Aorta (tissue), 5 donors: ENCODE measurements at places on chromosomes 11 and 22.

DNA sequence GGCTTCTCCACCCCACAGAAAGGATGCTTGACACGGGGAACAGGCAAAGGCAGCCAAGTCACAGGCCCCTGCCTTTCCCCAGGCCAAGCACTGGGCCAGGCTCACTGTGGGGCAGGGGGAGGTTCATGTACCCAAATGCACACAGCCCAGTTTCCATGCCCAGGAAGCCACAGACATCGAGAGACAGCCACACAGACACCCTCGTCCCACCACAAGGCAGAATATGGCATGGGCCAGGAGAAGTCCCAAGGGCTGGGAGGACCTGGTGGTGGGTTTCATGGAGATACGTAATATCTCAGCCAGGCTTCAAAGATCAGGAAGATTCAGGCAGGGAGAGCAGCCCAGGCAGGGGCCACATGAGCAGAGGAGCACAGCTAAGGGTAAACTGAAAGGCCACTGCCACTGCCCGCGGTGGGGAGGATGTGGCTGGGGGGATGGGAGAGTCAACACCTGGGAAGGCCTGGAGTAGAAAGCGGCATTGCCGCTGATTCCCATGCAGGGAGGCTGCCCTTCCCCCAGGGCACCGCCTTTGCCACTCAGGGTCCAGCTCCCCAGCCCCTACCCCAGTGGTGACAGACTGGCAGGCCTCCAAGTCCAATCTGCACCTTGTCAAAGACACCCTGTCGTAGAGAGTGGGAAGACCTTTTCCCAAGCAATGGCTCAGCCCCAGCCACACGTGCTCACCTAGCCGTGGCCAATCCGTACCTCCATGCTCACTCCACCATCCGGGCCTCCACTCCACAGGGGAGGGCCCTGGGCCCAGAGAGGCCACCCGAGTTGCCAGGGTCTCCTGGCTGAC, 2.4 kb upstream of the MFNG start:
- DNase-seq: no peak

GRCh38 chr11:73398132-73398526, 21.9 kb downstream of the RELT start:
- DNase-seq: peak; percentile 53

DNA sequence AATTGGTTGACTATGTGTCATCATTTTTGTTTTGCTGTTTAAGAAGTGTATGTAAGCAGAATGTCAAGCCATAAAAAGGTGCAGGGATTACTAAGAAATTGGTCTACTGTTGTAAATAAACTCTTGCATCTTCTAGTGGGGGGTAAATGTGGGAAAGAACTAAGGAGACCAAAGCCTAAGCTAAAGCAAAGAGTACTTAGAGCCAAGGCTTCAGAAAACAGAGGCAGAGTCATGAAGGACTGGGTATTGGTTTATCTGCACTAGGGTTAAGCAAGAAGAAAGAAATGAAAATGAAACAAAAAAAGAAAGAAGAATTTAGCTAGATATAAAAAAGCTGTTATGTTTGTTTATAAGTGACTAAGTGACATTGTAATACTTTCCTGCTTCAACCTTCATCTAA, 628.1 kb downstream of the METTL15 start:
- no peak for DNase-seq

DNA sequence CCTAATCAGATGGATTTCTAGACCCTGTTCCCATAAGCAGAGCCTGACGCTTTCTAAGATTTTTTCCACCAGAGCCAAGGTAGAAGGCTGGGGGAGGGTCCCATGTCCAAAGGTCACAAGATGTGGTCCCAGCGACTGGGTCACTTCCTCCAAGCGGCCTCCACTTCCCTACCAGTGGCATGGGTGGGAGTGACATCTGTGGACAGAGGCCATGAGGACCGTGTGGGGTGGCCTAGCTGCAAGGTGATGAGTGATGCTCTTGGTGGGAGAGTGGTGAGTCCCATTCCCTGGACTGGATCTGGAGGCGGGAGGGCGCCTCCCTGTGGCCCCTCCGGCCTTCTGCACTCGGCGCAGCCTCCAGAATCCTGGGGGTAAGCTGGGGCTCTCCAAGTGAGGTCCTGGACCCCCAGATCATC, 32.4 kb upstream of the PRR5 start:
- peak; percentile 48 for DNase-seq

DNA sequence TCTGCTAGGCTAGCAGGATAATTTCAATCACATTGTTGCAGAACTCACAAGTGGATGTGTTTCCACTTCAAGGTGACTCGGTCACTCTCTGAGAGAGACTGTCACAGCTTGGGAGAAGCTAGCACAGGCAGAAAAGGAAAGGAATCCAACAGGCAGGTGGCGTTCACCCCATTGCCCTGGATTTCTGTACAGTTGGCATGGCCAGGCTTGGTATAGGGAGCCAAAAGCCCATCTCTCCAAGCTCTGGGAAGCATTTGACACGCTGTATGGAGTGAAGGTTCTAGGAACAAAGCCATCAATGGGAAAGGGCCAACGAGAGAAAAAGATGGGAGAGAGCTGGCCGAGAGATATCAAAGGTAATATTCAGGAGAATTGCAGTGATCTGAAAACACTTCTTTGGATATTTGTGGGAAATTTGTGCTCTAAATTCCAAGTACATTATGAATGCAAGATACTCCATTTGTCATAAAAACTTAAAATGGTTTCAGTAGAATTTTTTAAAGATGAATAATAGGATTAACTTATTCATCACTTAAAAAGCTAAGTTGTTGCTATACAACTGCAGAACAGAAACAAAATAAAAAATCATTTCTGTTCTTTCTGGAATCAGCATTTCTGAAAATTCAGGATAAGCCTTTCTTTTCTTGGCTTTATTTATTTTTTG, 223.5 kb upstream of the NTM start:
- no peak for DNase-seq

- DNase-seq: no peak
Measured at GRCh38 chr11:111367411-111368284, 11.4 kb downstream of the POU2AF1 start.

- no peak for DNase-seq
Measured at GRCh38 chr11:44571871-44572270, 6.4 kb downstream of the CD82 start.

DNA sequence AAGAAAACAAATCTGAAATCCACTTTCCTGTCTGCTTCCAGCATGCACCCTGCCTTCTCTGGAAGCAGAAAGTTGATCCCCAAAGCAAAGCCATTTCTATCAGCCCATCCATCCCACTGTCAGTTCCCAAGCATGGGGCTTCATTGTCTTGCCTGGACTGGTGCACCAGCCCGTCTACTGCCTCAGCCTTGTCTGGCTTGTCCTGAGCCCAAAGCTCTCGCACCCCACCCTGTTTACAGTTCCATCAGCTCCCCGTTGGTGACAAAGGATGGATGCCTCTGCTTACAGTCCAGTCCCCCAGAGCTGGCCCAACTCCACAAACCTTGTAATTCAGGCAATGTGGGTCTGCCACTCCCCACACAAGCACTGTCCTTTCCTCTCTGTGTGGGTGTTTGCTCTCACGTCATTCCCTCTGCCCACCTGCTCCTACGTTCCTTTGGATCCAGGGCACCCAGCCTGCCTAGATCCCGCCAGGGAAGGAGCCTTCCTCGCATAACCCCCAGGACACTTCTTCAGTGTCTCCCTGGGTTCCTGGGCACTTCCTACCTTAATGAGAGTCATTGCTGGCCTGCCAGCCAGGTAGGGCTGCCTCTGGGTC, 38.8 kb downstream of the FBLN1 start:
- no peak for DNase-seq

DNA sequence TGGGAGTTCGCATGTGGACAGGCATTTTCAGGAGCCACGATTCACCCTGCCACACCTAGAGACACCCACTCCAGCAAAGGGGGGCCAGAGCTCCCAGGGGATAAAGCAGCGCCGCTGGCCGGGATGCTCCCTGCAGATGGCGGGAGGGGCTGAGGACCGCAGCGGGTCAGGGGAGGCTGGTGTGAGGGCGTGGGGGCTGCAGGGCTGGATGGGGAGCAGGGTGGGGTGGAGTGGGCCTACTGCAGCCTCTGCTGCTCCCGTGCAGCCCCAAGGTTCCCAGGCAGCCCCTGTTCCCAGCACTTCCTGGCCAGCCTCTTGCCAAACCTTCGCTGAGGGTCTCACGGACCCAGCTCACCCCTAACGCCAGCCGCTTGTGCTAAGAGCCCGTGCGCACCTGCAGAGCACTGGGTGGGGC, 13.0 kb downstream of the MUC5B start:
- DNase-seq: peak; percentile 72

DNA sequence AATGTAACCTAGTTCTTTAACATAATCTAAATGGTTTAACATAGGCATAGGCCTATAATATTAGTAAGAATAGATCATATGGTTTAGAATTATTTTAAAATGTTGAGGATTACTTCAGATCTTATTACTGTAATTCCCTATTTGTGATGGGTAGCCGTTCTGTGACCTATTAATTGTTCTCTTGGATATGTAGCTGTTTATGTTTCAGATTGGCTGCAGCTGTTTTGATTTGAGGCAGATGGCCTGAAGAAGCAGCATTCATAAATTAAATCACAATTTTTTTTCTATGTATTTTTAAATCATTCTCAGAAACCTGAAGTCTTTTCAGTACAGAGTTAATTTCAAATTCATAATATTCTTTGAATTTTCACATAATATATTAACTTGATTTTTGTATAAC, 104.5 kb downstream of the PDE3B start:
- DNase-seq: no peak

- no peak for DNase-seq
Measured at GRCh38 chr22:41517172-41518047, 26.9 kb downstream of the POLR3H start.

DNA sequence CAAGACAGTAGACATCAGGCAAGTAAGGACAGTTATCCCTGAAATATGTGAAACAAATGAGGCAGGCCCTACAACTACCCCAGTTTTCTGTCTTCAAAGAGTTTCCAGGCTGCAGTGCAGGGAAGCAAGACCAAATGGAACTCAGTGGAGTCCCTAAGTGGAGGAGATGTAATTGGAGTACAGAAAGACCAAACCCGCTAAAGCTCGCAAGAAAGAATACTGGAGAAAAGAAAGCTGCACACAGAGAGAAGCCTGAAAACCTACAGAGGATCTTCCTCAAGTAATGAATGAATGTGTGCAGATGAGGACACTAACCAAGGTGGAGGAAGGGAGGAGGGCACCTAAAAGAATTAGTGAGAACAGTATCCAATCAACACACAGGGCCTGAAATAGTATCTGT, 1.3 kb upstream of the OR56A3 start:
- no peak for DNase-seq

DNA sequence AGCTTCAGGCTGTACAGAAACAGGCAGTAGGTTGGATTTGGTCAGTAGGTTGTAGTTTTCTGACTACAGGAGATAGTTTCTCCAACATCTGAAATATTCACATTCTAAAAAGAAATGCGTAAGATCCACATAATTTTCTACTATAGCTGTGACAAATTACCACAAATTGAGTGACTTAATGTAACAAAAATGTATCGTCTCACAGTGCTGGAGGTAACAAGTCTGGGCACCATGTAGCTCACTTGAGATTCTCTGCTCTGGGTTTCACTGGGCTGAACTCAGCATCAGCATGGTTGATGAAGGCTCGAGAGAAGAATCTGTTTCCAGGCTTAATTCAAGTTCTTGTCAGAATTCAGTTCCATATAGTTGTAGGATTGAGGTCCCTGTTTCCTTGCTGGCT, 350.9 kb upstream of the CCDC179 start:
- DNase-seq: no peak

- DNase-seq: no peak
Measured at GRCh38 chr11:118524757-118525470, 2.4 kb upstream of the TTC36 start.

DNA sequence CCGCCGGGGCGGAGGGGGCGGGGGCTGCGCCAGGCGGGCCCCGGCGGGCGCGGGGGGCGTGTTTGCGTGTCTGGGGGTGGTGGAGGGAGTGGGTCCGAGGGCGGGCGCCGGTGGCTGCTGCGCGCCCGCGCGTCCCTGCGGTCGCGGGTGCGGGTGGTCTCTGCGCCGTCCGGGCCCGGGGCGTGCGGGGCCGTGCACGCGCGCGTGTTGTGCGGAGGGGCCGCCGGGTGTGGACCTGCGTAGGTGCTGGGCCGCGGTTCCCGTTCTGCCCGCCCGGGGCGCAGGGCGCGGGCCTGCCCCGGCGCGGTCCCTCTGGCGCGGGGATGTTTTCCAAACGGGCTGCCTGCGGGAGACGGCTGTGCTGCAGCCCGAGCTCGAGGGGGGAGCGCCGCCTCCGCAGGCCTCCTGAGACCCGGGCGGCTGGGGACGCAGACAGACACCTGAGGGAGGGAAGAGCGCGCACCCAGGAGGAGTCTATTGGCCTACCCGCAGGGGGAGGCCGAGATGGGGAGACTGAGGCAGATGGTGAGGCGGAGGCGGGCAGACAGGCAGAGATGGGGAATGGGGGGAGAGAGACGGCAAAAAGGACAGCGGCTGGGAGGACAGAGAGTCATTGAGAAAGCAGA, 442 bp downstream of the PELI3 start:
- DNase-seq: peak; percentile 65

DNA sequence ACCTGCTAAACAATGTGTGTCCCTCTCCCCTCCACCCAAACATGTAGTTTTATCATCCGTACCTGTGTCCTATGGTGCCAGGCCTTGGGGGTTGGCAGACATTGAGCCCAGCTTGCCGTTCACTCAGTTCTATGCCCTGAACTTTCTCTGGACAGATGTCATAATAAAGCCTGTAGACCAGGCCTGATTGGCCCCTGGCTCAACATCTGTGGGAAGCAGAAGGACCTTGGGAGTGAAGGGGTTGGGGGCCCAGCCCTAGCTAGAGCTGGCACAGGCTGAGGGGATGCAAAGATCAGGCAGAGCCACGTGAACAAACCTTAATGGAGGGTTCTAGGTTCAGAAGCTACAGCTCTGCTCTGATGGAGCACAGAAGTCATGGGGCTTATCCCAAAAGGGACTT, 600.6 kb downstream of the BUD13 start:
- no peak for DNase-seq

DNA sequence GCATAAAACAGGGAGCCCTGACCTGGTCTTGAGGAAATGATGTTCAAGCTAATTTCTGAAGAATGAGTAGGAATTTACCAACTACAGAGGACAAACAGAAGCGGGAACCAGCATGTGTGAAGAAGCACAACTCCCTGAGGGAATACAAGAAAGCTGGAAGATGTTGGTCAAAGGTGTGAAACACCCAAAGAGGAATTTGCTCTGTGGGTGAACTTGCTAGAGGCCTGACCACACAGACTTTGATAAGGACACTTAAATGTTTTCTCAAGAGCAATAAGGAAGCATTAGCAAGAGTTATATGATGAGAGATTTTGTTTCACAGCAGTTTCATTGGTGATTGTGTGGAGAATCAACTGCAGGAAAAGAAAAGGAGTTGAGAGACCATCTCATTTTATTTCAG, 17.6 kb downstream of the SLC5A12 start:
- no peak for DNase-seq

DNA sequence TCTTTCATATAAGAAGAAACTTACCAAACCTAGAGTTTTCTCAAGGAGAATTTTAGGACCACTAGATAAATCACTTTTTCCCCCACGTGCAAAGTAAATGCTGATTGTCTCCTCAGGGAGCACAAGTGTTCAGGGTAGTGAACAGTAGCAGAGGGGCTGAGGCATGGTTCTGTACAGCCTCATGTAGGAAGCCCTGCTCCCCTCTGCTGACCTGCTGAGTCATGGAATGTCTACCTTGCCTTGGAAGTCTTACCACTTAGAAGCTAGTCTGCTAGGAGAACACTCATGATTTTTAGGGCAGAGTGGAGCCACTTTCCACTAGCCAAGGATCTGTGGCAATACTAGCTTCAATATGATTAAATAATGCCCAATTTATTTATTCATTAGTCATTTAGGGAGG, 2120.6 kb upstream of the RAG2 start:
- no peak for DNase-seq
